Stimulated activated CD4-positive, alpha-beta T cell treated with anti-CD3 and anti-CD28 coated beads, Interleukin-4, amount 100 ng/mL, for 4 hours (primary cell): ENCODE measurements at places on chromosomes 3 and 15.

DNA sequence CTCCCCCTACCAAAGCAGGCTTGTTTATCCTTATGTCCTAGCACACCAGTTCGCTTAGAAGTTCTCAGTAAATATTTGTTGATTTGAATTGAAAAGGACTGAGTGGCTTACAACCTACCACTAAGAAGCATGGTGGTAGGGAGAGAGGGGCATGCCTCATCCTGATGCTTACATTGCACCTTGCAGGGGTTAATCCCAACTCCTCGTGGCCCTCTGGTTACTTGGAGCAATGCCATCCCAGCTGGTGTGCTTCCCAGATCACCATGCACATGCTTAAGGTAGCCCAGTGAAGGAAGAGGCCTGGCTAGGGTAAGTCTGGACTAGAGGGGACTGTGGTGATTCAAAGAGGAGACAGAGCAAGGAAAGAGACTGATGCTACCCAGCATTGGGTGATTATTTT, 253.3 kb downstream of the CLSTN2 start:
- no peak for DNase-seq

DNA sequence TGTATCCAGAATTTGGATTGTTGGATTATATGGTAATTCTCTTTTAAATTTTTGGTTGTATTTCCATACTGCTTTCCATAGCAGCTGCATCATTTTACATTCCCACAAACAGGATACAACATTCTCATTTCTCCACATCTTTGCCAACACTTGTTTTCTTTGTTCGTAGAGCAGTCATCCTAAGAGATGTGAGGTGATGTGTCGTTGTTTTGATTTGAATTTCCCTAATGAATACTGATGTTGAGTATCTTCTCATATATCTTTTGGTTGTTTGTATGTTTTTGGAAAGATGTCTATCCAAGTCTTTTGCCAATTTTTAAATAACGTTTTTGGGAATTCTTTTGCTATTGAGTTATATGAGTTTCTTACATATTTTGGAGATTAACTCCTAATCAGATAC, 93.6 kb downstream of the GMNC start:
- no peak for DNase-seq

GRCh38 chr3:41200669-41201021, 1.3 kb downstream of the CTNNB1 start:
- DNase-seq = no peak

GRCh38 chr3:110736332-110736731, 335.3 kb upstream of the NECTIN3 start:
- DNase-seq = no peak

GRCh38 chr15:47971637-47972036, 149.2 kb upstream of the SLC24A5 start:
- no peak for DNase-seq

GRCh38 chr15:29805043-29805707, 17.1 kb downstream of the TJP1 start:
- no peak for DNase-seq

DNA sequence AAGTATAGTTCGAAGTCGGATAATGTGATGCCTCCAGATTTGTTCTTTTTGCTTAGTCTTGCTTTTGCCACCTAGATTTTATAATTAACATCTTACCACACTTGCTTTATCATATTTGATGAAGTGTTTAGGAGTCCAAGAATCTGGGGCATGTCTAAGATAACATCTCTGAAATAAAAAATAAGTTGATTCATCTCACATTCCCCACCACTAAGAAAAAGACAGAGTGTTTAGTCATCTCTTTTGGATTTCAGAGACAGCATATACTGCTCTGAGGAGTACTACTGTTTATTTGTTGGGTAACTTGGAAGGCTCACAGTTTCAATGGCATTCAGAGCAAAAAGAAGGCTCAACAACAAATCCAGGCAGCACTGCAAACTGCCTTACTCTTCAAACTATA, 324.2 kb upstream of the ATP11B start:
- DNase-seq = no peak

DNA sequence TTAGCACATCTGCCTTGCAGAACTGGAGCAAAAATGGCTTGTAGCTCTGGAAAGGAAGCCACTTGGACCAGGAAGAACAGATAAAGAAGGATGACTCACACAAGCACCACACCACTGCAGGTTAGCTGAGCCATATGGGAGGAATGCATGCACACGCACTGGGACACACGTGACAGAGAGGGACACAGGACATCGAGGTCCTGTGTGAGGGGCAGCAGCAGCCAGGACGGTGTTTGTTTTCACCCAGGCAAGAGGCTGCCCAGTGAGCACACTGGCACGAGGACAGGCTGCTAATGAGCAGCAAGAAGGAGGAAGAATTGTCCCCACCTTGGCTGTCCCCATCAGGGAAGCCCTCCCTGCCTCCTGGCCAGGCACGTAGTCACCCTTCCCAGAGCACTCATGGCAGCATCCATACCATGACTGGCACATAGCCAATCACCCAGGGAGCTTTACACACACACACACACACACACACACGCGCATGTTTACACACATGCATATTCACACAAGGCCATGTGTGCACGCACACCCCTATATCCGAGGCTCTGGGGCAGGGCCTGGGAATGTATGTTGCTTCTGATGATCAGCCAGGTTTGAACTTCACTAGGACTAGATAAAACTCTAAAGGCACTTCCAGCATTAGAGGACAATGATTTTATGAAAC, 24.0 kb upstream of the SPTBN5 start:
- DNase-seq = no peak

DNA sequence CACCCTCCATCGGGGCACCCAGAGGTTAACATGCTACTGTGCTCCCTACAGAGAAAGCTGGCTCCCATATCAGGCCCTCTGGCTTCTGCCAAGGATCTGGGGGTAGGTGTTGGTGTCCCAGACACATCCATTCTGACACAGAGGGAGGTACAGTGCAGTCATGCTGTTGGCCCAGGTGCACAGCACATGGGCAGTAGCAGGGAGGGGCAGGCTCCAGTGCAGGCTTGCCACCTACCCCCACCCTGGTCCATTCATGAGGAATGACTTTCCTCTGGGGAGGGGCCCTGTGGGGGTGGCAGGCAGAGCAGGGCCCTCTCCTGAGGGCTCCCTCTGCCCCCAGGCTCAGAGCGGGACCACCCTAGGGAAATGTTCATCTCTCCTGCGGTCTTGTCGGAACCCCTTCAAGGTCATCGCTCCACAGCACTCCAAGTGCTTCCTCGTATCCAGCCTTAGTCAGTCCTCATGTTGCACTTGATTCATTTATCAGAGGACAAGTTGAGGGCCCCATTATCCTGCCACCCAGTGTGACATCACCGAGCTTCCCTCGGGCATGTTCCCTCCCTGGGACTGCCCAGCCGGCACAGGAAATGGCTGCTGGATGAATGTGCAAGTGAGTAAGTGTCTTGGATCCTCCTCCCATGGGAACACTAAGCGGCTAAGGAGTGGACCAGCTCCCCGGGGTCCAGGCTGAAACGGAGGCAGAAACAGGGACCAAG, 10.0 kb downstream of the DUSP7 start:
- DNase-seq = no peak

DNA sequence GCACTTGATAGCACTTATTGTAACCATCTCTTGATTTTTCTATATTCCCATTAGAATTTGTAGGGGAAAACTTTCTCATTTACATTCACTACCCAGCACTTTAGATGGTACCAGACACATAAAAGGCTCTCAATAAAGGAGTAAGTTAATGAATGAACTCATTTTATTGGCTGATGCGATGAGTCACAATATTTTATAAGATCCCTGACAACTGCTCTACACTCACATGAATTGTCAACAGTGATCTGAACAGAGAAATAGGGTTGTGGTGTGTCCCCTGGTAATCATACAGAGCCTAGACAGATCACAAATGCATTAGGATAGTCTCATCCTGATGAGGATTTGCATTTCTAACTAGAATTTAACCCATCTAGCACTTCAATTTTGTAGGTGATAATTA, 567.6 kb upstream of the ARPP21 start:
- no peak for DNase-seq

DNA sequence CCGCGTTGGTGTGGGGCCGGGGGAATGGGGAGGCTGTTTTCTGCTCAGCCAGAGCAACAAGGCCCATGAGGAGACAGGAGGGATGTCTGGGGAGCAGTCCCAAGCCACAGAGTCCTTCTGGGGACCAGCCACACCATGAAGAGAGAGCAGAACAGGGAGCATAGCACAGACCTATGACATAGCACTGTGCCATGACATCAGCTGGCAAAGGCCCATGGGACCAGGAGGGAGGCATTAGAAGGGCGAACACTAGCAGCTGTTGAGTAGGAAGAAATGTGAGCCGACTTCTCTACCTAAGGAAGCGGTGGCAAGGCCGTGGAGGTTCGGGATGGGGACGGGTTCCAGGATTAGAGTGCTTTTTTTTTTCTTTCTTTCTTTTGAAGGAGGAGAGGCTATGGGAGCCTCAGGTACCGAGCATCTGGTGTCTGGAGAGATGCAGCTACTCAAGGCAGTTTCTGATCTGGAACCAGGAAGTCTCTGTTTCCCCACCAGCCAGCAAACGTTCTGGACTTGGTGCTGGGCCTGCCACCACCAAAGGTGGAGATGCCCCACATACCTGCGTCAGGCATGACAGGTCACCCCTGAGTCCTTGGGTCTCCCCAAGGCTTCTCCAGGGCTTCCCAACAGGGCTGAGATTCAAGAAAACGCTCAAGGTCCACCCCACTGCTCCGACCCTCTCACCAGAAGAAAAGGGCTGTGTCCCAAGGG, 77.3 kb upstream of the CGNL1 start:
- DNase-seq = no peak

GRCh38 chr15:45338417-45338816, 39.9 kb downstream of the GATM start:
- no peak for DNase-seq

- DNase-seq = no peak
Measured at GRCh38 chr3:150286390-150287147, 121.5 kb upstream of the TSC22D2 start.

GRCh38 chr3:186079925-186080324, 29.0 kb downstream of the ETV5 start:
- DNase-seq = no peak

GRCh38 chr15:37252530-37252929, 152.2 kb upstream of the MEIS2 start:
- DNase-seq = no peak

DNA sequence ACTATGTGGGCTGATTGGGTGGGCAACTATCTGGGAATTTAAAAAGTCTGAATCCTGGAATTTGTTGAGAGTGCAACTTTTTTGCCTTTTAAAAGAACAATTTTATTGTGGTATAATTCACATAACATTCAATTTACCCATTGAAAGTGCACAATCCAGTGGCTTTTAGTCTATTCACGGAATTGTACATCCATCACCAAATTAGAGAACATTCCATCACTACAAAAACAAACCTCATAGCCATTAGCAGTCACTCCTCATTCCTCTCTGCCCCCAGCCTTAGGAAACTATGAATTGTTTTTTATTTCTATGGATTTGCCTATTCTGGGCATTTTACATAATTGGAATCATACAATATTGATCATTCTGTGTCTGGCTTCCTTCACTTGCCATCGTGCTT, 101.8 kb upstream of the ALDH1A3 start:
- DNase-seq = no peak

DNA sequence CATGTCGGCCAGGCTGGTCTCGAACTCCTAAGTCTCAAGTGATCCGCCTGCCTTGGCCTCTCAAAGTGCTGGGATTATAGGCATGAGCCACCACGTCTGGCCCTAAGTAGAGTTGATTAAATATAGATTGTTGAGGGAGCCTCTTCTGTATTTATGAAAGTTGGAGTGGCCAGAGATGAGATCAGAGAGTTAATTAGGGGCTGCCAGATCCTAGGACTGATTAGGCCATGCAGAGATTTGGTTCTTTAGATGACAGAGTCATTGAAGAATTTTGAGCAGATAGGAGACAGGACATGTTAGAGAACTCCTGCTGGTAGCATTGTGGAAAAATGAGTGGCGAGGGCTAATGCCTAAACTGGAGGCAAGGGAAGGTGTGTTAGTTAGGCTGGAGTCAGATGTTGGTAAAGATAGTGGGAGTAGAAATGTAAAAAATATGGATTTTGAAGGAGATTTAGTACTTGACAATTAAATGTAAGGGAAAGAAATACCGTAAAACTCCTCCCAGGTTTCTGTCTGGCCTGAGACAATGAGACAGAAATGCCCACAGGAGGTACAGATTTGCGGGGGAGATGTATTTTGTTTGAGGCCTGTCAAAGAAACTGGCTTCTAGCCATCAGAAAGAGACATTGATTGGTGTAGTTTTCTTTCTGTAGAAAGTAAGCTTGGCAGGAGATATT, 23.4 kb downstream of the SACM1L start:
- DNase-seq = no peak

DNA sequence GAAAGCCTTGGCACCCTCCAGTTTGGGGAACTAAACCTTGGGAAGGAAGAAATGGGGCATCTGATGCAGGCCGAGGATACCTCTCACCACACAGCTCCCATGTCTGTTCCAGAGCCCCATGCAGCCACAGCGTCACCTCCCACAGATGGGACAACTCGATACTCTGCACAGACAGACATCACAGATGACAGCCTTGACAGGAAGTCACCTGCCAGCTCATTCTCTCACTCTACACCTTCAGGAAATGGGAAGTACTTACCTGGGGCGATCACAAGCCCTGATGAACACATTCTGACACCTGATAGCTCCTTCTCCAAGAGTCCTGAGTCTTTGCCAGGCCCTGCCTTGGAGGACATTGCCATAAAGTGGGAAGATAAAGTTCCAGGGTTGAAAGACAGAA, 7.7 kb downstream of the MAP1A start:
- no peak for DNase-seq

GRCh38 chr3:132974097-132974496, 64.1 kb upstream of the TMEM108 start:
- no peak for DNase-seq

GRCh38 chr3:137032465-137033120, 74.8 kb downstream of the IL20RB start:
- DNase-seq = peak; percentile 54

GRCh38 chr3:23183731-23184130, 19.4 kb upstream of the UBE2E2 start:
- no peak for DNase-seq

- no peak for DNase-seq
Measured at GRCh38 chr3:193686665-193687483, 93.9 kb downstream of the OPA1 start.

DNA sequence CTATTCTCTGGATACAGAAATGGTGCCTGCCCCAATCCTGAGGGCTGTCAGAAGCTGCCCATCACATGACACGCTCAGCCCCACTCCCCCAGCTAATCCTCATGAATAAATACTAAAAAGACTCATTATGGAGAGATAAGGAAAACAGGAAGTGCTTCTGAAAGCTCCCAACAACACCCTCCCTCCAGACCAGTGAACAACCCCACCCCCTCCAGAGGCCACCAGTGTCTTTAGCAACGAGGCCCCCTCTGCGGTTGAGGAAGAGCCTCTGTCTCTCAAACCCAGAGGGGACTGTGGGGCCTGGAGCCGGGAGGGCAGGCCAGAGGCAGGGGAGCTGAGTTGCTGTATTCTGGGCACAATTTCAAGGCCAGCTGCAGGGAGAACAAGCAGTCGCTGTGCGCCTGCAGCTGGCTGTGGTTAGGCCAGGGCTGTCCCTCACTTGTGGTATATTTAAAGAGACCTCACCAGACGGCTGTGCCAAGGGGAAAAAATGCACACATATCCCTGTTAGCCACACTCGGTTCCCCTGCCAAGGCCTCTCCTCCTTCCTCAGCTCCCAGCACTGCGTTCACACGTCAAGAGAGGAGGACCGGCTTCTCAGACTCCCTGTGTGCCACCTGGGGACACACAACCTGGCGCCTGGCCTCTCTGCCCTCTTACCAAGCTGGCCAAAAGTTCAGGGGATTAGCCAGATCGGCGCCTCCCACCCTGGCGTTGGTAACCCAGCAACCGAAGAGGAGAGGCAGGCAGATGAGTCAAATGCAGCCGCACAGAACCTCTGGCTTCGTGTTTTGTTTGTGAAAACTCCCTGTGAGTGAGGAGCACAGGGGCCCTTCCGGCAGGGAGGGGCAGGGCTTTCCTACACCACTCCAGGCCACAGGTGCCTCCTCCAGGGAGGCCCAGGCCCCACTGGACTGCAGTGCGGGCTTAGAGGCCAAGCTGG, 101.2 kb upstream of the ETV5 start:
- no peak for DNase-seq
